ENCODE measurements at places on chromosomes 6 and 20.

DNA sequence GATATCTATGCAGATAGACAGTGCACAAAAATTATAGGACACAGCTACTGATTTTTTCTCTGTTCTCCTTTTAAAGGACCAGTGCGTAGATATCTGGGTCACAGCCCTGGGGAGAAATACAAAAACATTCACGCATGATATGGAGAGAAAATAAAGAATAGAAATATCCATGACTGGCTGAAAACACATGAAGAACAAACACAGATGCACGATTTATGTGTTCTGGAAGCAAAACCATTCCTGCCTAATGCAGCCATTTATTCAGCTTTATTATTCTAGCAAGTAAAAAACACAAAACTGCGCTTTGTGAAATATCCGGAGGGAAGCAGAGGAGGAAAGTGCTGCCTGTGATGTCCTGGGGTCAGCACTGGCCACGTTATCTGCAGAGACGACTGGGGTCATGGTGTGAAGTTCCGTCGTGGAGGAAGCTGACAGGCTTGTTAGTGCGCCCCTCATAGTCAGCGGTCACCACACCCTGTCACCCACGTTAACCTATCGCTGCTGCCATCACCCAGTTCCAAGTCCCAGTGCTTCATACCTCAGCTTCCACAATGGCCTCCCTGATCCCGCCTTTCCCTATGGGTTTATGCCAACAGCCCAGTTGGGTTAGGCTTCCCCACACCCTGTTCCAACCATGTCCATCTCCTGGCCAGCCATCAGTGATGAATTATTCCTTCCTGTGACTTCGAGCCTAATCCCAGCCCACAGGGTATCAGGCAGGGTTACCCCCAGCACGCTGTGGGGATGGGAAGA is 86.6 kb upstream of the RPS6KA2 start:
- no peak for DNase-seq

DNA sequence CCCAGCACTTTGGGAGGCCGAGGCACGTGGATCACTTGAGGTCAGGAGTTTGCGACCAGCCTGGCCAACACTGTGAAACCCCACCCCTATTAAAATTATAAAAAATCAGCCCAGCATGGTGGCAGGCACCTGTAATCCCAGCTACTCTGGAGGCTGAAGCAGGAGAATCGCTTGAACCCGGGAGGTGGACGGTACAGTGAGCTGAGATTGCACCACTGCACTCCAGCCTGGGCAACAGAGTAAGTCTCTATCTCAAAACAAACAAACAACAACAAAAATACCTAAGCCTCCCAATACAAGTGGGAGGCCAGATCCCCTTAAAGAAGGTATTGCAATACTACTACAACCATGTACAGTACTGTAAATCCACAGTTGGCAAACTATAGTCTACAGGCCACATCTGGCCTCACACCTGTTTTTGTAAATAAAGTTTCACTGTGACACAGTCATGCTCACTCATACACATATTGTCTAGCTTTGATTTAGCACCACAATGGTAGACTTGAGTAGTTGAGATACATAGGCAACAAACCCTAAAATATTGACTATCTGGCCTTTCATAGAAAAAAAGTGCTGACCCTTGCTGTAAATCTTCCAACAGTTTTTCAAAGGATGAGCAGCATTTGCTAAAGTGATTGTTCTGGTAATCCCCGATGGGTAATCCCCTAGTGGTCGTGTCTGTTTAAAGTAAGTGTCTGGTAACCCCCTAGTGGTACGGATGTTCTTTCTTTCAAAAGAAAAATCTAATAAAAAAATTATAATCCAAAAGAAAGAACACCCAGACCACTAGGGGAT is 202.0 kb downstream of the RNGTT start:
- no peak for DNase-seq

DNA sequence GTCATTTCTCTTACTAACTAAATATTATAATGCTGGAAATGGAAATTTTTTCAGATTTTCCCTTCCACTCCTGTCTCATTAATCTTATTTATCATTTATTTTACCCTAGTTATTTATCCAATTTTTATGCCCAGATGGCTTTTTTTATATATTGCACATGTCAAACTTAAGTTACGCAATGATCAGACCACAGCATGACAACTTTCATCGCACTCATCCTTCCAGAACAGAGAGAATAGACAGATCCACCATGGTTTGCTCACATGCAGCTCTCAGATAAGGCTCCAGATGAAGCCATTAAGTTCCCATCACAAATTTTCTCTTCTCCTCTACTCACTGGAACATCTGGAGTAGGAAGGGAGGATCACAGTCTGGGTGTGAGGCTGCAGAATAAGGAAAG is 48.7 kb downstream of the MAP7 start:
- no peak for DNase-seq

DNA sequence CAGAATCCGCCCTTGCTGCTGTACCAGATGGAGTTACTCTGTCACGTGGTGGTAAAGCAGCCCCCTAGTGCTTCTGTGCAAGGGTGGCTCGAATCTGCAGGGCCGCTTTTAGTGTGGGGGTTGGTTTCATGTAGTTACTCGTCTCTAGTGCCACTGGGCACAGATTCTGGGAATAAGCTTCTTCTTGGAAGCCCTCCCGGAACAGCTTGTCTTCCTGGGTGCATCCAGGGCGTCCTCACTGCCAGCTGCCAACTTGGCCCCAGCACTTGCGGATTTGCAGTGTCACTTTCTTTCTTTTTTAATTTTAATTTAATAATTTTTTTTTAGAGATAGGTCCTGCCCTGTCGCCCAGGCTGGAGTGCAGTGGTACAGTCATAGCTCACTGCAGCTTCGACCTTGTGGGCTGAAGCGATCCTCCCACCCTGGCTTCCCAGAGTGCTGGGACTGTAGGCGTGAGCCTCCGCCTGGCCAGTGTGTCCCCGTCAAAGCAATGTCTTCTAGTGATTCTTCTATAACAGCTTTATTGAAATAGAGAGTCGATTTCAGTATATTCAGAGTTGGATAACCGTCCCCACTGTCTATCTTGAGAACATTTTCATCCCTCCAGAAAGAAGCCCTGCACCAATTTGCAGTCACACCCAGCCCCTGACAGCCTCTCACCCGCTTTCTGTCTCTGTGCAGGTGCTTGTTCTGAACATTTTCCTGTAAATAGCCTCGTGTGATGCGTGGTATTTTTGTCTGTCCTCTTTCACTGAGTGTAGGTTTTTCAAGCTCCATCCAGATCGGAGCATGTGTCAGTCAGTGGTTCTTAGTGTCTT is 25.9 kb downstream of the PYGB start:
- DNase-seq: no peak

DNA sequence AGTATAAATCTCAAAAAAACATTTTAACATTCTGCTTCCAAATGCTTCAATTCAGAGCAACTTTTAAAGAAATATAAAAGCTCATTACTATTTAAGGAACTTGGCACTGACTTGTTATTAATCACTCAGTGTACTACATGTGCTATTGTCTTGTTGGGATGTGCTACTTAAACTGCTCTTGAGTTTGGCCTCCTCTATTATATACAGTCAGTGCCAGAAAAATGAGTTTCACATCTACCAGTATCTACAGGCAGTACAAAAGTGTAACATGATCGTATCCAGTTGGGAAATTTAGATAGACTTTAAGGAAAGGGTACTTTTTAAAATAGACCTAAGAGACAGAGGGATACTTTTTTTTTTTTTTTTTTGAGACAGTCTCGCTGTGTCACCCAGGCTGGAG is 627.3 kb upstream of the SLC35B3 start:
- DNase-seq: no peak

GRCh38 chr6:100924534-100925227 is 43.6 kb upstream of the ASCC3 start:
- no peak for DNase-seq

- DNase-seq: no peak
Observed at GRCh38 chr6:153947808-153948447, 91.1 kb upstream of the OPRM1 start.

DNA sequence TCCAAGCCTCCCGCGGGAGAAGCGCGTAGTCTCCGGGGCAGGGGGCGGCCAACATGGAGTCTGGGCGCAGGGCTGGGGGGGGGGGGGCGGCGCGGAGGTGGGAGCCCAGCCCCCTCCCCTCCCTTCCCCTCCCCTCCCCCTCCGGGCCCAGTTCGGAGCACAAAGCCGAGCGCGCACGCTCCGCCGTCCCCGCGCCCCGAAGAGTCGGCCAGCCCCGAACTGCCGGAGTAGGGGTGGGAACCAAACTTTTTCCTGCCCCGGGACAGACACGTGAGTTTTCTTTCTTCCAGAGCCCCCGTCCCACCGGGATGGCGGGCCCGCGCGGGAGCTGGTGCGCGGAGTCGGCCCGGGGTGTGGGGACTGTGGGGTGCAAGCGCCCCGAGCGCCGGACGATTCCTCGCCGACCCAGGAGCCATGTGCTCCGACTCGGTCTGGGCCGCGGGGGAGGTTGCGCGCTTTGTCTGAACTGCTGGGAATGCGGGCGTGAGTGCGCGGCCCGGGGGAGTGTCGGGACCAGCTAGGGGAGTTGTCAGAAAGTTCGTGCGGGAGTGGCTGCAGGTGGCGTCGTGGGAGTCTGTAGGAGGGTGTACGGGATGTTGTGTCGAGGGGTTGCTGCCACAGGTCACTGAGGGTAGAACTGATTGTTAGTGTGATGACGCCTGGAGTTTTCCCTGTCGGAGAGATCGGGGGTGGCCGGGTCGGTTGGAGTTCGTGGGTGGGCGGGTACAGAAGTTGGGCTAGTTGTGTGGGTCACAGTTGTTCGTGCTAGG is 1.2 kb downstream of the TGIF2 start:
- no peak for DNase-seq

DNA sequence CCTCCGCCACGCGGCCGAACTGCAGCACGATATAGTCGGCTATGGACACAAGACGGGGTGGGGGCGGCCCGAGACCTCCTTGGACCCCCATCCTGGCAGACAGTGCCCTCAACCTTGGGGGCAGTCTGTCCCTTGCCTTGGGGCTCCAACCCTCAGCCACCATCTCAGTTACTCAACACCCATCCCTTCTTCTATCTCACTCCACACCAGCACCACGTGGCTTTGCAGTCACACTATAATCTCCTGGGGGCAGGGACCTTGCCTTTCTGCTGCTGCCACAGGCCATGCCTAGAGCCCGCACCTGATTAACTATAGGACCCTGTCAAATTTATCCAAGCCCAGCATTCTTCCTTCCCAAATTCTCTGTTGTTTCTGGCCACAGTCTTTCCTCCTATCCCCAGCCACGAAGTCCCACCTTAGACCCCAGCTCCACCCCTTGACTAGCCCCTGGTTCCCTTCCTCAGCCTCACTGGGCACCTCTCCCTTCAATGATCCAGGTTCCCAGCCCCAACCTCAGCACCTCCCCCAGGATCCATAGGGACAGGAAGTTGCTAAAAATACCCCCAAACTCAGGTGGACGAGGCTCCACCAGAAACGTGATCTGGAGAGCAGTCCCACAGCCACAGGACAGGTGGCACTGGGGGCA is 1.7 kb upstream of the TEAD3 start:
- DNase-seq: no peak

GRCh38 chr20:46221256-46221833 is 87.0 kb downstream of the CDH22 start:
- no peak for DNase-seq

- no peak for DNase-seq
Observed at GRCh38 chr6:113813142-113813541, 44.0 kb upstream of the MARCKS start.

- DNase-seq: no peak
Observed at GRCh38 chr6:39553860-39554802, 171.1 kb downstream of the KIF6 start.

DNA sequence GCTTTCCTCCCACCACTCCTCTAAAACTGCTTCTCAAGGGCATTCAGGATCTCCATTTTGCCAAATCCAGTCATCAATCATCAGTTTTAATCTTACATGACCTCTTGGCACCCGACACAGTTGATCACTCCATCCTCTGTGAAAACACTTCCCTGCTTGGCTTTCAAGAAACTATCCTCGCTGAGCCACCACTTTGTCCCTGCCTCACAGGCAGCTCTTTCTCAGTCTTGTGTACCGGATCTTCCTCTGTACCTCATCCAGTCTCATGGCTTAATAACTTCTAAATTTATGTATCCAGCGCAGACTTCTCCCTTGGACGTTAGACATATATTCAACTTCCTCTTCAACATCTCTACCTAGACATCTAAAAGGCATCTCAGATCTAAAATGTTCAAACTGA is 89.9 kb downstream of the BTBD9 start:
- DNase-seq: no peak

DNA sequence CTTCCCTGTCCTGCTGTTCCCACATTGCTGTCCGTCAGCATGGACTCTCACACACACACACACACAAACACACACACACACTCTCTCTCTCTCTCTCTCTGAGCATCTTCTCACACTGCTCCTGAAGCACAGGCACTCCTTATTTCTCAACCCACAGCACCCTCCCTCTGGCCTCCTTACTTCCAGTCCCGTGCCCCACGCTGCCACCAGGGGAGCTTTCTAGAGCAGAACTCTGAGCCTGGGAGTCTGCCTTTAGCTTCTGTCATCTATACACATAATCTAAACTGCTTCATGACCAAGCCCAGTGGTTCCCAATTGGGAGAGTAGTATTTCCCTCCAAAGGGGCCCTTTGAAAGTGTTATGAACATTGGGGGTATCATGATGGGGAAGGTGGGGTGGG is 29.1 kb downstream of the HECA start:
- no peak for DNase-seq

DNA sequence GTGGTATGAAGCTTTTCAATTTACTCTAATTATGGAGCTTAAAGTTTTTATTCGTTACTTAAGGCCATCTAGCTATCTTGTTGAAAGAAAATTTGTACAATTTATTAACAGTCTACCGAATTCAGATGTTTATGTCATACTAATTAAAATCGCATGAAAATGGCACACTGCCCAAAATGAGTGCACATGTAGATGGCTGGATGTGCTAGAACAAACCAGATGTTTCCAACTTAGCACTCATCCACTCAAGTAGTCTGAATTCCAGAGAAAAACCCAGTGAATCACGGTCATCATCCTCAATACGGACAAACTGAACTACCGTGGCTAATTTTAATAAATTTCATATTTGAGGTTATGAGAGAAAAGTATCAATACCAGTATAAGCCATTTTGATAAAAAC is 70.4 kb downstream of the COL12A1 start:
- peak; percentile 84 for DNase-seq

GRCh38 chr6:17851720-17852161 is 135.7 kb downstream of the KIF13A start:
- no peak for DNase-seq

GRCh38 chr6:21264288-21265033 is 329.1 kb upstream of the SOX4 start:
- no peak for DNase-seq

GRCh38 chr6:122129313-122130025 is 270.0 kb upstream of the HSF2 start:
- DNase-seq: no peak

Data from HFF-Myc (cell line).